ENCODE measurements at places on chromosomes 3 and 15.

DNA sequence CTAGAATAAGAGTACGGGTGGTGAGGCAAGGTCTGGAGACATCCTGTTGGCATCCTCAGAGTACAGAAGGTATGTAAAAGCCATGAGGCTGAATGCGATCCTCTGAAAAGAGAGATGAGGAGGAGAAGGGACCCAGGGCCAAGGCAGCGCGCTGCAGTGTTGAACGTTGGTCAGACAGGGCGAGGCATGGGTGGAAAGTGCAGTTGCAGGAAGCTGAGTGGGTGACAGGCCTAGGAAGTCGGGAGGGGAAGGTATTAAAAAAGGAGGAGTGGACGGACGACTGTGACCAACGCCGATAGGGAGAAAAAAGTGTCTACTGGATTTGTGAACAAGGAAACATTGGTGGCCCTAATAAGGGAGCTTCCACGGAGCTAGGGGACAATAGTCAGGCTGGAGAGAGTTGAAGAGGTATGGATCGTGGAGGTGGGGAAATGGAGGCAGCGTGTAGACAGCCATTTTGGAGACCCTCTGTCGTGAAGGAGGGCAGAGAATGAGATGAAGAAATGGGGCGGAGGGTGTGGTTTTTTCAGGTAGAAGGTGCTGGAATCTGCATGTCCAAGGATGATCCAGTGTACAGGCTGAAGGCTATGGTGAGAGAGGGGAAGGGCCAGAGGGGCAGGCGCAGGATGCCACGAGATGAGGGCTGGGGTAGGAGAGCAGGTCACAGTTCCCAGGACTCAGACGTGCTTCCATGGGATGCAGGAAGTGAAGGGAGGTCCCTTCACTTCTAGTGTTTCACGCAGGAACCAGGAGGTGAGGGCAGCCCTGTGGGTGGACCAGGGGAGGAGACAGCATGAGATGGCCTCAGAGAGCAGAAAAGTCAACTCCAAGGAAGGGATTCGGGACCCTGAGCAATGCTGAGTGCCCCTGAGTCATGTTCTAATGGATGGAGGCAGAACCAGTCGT is 115.9 kb downstream of the ASB7 start:
- no peak for DNase-seq

DNA sequence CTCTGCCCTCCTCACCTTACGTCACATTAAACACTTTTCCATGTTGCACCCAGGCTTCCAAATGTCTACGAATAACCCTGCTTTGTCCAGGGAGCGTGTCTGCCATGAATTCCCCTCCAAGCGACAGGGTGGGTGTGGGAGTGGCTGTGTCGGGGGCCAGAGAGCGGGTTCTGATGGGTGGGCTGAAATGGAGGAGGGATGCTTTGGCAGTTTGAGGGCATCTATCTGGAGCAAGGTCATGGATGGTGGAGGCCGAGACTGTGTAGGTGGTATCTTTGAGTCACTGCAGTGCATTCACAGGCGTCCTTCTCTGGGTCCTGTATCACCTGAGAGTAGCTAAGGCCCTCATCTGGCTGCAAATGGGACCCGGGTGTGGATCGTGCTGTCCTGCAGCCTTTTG is 36.6 kb downstream of the SMAD6 start:
- no peak for DNase-seq

DNA sequence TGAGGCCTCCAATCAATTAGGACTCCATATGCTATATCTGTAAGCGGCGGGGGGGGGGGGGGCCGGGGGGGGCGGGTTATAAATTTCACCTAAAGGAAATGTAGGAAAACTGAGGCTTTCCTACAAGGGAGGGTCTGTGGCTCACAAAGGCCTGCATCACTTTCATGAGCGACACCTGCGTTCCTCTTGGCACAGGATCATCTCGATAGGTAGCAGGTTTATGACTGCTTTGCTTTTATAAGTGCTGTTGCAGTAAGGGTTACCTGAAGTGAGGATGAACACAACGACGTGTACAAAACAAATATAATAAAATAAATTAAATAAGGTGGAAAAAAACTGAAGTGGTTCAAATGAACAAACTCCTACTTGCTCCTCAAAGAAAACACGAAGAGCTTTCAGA is 194.3 kb downstream of the FOXP1 start:
- no peak for DNase-seq

GRCh38 chr3:185820973-185821758 is 3.7 kb downstream of the IGF2BP2 start:
- peak; percentile 66 for DNase-seq

DNA sequence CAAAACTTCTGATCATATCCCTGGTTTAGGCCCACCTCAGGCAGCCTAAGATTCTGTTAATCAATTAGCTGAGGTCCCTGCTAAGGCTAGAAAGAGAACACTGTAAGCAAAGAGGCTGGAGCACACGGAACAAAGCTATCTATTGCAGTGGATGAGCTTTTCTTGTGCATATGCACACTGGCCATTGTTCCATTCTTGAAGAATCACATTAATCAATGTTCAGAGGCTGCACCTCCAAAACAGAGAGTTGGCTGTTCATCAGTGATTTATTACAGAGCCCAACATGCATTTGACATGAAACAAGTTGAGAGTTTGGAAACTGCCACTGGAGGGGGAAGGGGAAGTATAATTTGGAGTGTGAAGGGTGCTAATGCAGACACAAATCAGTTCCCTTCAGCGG is 873.0 kb downstream of the ROBO1 start:
- no peak for DNase-seq

DNA sequence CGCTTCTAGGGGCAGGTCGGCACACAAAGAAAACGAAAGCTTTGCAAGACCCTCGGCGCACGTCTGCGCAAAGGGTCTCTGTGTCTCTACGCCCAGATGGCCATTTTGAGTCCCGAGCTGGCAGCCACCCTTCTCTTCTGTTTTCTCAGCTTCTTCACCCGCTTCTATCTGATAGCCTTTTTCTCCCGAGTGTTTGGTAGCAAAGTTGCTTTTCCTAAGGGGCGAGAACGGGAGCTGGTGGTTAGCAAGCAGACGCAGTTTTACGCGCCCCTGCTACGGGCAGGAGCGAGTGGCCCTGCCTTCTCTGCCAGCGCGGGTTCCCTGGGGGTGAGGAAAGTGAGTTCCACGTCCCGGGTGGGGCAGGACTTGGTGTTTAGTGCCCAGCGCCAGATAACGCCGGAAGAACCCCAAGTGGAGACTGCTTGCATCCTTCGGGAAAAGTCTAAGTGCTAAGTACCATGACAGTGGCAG is 2.9 kb upstream of the MKRN2 start:
- DNase-seq: no peak

DNA sequence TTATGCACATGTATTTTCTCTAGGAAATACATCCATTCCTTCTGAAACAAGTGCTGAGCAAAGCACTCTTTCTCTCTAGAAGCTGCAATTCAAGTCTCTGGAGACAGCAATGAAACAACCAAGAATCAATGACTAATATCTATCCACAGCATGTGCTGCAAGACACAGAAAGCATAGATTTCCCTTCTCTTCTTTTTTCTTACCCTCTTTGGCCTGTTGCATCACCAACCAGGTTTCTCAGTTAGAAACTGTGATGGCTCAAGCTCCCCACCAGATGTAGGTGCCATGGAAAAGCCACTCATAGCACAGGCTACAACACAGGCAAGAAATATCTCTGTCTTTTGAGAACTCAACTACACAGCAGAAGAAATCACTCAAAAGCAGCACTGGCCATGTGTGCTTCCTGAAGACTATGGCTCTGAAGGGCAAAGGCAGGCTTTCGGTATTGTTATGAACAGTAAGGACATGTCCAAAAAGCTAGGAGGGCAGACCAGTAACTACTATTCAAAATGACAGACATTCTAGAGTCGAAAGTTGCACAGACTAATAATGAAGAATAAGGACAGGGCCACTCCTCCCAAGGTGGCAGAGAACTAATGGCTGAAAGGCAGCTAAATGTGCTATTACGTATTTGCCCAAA is 15.5 kb downstream of the ZDHHC3 start:
- no peak for DNase-seq

DNA sequence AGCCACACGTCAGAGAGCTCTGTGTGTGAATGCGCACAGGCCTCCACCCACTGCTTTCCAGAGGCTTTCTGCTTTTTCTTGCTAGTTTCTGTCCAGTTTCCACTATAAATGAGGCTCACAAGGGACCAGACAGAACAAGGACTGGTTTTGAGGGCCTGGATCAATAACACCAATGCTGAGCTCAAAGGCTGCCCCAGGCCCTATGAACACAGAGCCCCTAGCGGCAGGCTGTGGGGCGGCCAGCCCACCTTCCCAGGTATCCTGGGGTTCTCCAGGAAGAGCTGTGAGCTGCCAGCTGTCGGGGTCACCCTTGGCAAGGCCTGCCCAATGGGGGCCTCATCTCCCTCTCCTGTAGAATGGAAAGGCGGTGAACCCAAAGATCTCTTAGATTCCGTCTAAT is 2.2 kb upstream of the ITIH3 start:
- no peak for DNase-seq

GRCh38 chr3:71816767-71817156 is 31.8 kb upstream of the PROK2 start:
- no peak for DNase-seq

- DNase-seq: no peak
Observed at GRCh38 chr3:194340757-194341400, 10.2 kb downstream of the CPN2 start.

- no peak for DNase-seq
Observed at GRCh38 chr15:67805666-67806516, 19.4 kb upstream of the SKOR1 start.

DNA sequence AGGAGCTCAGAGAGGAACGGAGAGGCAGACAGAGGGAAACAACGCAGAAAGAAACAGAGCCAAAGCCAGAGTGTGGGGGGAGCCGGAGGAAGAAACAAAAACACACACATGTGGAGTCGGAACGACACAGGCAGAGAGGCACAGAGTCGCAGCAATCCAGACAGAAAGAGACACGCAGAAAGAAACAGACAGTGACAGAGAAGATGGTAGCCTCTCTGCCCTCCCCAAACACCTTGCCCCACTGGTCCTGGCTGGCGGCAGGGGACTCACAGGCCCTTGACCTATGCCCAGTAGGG is 1.7 kb downstream of the NCKIPSD start:
- DNase-seq: no peak

DNA sequence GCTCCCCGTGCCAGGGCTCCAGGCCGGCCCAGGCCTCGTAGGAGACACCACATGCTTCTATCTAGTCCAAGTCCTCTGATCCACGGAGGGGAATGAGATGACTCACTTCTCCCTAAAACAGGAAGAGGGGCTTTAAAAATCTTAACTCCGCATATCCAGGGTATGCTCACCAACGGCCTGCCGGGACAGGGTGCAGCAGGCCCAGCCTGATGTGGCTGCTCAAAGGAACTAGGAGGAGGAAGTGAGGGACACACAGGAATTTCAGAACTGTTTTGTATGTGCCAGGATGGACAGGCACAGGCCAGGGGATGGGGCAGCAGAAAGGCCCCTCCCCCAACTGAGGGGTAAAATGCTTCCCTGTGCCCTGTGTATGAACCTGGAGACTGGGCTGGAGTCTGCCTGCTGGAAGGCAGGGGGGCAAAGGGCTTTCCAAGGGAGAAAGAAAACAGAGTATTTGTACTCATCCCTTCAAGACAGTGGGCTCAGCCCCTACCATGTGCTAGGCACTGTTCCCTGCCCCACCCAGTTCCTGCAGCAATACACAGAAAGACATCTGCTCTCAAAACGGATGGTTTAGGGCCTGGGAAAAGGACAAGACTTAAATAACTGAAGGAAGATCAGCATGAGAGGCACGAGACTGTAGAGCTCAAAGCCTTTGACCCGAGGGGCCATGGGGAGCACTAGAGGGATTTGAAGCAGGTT is 22.1 kb downstream of the CHDH start:
- DNase-seq: no peak

GRCh38 chr15:87599616-87600015 is 656.9 kb downstream of the NTRK3 start:
- DNase-seq: no peak

- DNase-seq: no peak
Observed at GRCh38 chr15:29465816-29466215, 196.2 kb upstream of the NSMCE3 start.

DNA sequence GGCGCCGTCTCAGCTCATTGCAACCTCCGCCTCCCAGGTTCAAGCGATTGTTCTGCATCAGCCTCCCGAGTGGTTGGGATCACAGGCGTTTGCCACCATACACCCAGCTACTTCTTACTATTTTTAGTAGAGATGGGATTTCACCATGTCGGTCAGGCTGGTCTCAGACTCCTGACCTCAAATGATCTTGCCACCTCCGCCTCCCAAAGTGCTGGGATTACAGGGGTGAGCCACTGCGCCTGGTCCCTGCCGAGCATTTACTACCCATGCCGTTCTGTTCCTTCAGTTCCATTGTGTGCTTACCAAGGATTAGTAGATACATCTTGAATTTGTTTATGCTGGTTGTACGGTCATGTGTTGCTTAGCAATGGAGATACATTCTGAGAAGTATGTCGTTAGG is 10.3 kb downstream of the CHD2 start:
- peak; percentile 70 for DNase-seq

- DNase-seq: no peak
Observed at GRCh38 chr15:74511583-74511982, 29.4 kb upstream of the ARID3B start.

- DNase-seq: no peak
Observed at GRCh38 chr3:13115991-13116390, 42.8 kb upstream of the IQSEC1 start.

- DNase-seq: no peak
Observed at GRCh38 chr15:63384906-63385305, 3.3 kb upstream of the CA12 start.

DNA sequence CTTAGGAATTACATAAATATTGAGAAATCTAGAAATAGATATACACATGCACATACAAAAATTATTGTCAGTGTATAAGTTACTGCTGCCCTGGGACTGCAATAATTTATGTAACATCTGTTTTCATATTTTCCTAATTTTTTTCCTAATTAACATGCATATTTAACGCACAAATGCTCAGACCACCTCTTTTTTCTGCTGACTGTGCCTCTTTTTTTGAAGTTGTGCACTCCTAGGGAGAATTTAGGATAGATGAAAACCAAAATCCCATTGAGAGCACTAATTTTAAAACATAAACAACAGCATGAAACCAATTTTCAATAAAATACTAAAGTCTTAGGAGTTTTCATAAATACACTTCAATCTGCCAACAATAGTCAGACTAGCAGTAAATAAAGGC is 154.0 kb downstream of the TBC1D5 start:
- no peak for DNase-seq

GRCh38 chr3:131705558-131706051 is 202.8 kb upstream of the MRPL3 start:
- DNase-seq: peak; percentile 84

DNA sequence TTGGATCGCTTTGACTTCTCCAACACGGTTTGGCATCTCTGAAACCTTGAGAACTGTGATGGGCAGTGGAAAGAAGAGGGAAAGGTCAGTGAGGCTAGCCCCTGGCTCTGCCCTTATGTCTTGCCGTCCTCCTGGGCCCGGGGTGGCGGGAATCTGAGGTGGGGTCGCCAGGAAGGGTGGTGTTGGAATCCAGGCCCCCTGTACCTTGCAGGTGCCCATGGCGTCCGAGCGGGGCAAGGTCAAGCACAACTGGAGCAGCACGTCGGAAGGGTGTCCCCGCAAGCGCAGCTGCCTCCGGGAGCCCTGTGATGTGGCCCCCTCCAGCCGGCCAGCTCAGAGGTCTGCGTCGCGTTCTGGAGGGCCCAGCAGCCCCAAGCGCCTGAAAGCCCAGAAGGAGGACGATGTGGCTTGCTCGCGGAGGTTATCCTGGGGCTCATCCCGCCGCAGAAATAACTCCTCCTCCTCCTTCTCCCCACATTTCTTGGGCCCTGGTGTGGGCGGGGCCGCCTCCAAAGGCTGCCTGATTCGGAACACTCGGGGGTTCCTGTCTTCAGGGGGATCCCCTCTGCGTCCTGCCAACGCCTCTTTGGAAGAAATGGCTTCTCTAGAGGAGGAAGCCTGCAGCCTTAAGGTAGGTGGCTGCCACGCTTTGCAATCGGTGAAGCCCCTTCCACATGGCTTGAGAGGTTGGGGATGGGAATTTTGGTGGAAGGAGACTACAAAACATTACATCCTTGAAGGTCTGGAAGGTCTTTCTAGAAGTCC is 907 bp downstream of the TATDN2 start:
- DNase-seq: no peak

Measured in Caki2 (cell line).